ENCODE measurements at places on chromosomes 5 and 9.

DNA sequence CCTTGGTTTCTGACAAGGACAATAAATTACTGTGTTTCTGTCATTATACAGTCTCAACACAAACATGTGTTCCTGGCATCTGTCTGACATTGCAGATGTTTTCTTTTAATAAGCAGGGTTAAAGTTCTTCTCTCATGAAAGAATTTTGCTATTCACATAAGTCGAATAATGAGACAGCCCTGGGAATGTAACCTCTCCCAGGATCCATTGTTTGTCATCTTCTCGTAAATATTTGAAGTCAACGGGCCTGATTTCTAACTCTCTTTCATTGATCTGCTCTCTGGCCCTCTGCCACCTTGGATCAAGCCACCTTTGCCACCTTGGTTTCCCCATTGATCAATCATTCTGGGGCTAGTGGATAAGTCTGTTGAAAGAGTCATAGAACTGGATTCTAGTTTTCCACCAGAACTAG lies 12.9 kb upstream of the CAST start:
- DNase-seq: no peak

- no peak for DNase-seq
Observed at GRCh38 chr5:82234885-82235284, 43.3 kb downstream of the RPS23 start.

- DNase-seq: peak; percentile 87
Observed at GRCh38 chr9:127955294-127956015, 17.8 kb upstream of the DPM2 start.

- DNase-seq: no peak
Observed at GRCh38 chr9:109579191-109579948, 81.3 kb upstream of the PTPN3 start.

- no peak for DNase-seq
Observed at GRCh38 chr5:38557308-38557710, 863 bp upstream of the LIFR start.

- no peak for DNase-seq
Observed at GRCh38 chr5:108214857-108215256, 167.0 kb downstream of the FBXL17 start.

- no peak for DNase-seq
Observed at GRCh38 chr5:53820119-53820801, 259.8 kb downstream of the NDUFS4 start.

DNA sequence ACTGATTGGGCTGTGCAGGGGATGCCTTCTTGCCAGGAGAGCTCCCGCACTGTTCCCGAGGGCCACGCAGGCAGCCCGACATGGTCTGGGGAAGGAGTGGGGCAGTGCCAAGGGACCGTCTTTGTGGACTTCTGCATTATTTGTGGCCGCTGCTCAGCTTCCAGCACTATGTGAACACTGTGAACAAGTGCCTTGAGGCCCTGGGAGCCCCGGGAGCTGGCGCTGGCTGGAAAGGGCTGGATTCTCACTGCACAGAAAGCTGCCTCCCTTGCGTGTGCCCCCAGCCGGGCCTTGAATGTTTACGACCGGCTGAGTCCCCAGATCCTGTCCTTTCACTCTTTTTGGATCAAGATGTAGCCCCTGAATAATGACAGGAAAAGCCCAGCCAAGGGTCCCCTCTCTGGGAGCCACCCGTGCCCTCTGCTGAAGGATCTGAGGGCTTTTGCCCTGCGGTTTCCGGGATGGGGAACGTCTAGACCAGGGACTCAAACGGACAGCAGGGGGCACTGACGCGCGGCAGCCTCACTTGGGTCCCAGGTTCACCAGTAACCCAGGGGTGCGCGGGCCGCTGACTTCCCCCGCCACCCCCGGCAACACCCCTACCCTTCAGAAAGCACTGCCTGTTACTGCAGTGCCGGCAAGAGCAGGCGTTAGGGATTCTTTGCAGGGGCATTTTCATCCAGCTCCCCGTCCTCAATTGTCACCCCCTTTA lies 98.9 kb upstream of the FCN2 start:
- no peak for DNase-seq

- DNase-seq: no peak
Observed at GRCh38 chr9:138115506-138115905, 237.9 kb downstream of the CACNA1B start.

DNA sequence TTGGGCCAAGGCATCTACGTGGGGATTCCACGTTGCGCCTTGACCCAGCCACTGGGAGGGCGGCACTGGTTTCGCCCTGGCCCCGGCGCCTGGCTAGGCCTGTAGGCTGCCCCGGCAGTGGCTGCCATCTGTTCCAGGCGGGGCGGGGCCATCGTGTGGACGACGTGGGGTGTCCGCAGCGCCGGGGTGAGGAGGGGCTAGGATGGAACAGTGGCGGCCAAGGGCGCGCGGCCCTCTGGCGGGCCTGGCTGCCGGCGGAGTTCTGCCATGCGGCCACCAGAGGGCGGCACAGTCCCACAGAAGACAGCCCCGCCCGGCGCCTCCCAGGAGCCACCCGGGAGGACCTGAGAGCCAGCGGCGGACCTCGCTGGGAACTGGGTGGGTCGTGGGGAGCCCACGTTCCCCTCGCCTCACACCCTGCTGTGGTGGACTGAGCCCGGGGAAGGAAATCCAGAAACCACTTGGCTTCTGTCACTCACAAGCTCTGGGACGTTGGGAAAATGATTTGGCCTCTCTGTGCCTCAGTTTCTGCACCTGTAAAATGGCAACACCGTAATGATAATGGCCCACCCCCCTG lies 22.6 kb upstream of the RAPGEF1 start:
- DNase-seq: peak; percentile 70

DNA sequence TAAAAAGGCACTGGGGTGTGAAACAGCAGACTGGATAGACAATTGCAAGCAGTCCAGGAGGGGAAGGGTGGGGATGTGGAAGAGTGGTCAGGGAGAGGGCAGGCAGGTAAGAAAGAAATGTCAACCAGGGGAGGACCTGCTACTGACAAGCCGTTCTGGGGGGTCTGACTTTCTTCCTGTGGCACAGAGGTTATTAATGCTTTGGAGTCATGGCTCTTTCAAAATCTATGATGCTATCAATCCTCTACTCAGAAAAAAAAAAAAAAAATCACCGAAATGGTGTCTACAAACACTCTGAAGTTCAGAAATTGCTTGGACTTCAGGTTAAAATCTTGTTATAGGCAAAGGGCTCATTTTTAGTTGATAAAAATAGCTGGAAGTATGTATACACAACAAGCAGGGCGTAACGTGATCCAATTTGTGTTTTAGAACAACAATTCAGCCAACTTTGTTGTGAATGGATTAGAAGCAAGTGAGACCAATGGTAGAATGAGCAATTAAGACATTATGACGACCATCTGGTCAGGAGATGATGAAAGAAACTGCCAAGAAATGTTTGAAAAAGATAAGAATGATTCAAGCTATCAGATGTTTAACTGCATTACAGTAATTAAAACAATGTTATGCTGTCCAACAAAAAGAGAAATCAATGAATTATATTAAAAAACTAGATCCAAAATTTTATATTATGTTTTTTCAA lies 255.2 kb downstream of the DEPDC1B start:
- no peak for DNase-seq

GRCh38 chr5:141760193-141760592 lies 78.2 kb upstream of the ARAP3 start:
- no peak for DNase-seq

- DNase-seq: no peak
Observed at GRCh38 chr5:6118691-6119090, 259.7 kb downstream of the MED10 start.

- no peak for DNase-seq
Observed at GRCh38 chr9:136640171-136641111, 22.3 kb upstream of the EGFL7 start.

GRCh38 chr9:7799944-7800285 lies 337 bp upstream of the DMAC1 start:
- no peak for DNase-seq

DNA sequence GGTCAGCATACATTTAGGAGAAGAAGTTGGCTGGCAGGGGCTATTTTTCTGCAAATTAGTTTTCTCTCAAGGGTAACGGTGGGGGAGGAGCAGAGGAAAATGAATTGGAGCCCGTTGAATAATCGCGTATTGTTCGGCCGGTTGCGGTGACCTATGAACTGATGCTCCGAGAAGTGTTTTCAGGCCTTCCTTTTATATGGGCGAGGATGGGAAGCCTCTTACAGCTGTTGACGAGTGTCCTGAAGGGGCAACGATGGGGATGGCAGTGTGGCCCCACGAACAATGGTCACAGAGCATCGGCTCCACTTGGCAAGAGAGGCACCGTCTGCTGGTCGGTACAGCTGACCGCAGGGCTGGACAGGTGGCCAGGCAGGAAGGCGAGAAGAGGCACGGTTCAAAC lies 400.7 kb downstream of the ZSWIM6 start:
- no peak for DNase-seq
